ENCODE measurements at places on chromosomes 5 and 9. TPM values are rescaled to one million over a fixed set of nuclear protein-coding genes. Genes with fewer than 3 reads are reported as not detected.

Gene CDC20B
- total RNA-seq: not detected

Gene NMUR2
- not detected for total RNA-seq

Gene WHRN
- total RNA-seq: 14.9 TPM

Gene KIF4B
- not detected for total RNA-seq

Gene BBLN
- 85.3 TPM for total RNA-seq

Gene PAEP
- not detected for total RNA-seq

Gene TMEM203
- 36.7 TPM for total RNA-seq

Gene LNPEP
- 31.4 TPM for total RNA-seq

Gene TRPM3
- not detected for total RNA-seq

Gene EPB41L4B
- total RNA-seq: 4.1 TPM

Gene MYOT
- total RNA-seq: not detected

Gene TUSC1
- total RNA-seq: not detected

DNA sequence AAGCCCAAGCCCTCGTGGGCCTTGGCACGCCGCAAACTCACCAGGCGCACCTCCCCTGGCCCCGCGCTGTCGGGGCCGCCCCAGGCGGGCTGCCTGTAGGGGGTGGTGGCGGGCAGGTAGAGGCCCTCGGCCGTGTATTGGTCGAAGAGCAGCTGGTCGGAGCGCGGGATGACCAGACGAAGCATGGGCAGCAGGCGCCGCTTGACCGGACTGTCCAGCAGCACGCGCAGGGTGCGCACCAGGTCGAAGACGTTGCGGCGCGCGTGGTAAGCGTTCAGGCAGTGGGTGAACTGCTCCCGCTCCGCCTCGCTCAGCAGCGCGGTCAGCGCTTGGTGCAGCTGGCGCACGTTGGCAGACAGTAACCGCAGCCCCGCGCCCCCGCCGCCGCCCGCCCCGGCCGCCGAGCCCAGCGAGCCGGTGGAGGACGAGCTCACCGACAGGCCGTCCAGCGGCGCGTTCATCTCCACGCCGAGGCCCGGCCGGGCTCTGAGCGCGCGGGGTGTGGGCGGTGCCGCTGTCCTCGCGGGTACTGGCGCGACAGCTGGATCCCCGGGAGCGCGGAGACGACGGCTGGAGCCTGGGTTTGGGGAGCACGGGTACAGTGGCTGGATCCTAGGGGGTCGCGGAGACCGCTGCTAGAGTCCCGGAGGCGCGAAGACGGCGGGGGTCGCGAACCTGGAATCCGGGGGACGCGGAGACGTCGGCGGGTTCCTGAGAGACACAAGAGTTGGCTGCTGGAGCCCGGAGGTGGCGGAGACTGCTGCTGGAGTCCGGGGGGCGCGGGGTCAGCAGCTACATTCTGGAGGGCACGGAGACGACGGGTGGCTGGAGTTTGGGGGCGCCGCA lies 709 bp downstream of the WHRN start:
- H3K27ac ChIP-seq: peak overlapping the region; percentile 77
- peaks cover 37% of the 10 kb centered on the region for H3K4me1 ChIP-seq
- peaks cover 24% of the 10 kb centered on the region for H3K27me3 ChIP-seq
- DNase-seq: peak; percentile 95
- H3K36me3 ChIP-seq: no peaks in the 10 kb centered on the region

GRCh38 chr9:90818279-90818678 lies 16.7 kb downstream of the SYK start:
- H3K27ac ChIP-seq: no peak overlapping the region
- H3K4me3 ChIP-seq: no peak overlapping the region
- peaks cover 6% of the 10 kb centered on the region for H3K4me1 ChIP-seq
- H3K27me3 ChIP-seq: no peaks in the 10 kb centered on the region
- H3K36me3 ChIP-seq: peaks cover 3% of the 10 kb centered on the region

GRCh38 chr9:84301851-84302250 lies 38.7 kb downstream of the SLC28A3 start:
- H3K27me3 ChIP-seq: no peaks in the 10 kb centered on the region
- no peaks in the 10 kb centered on the region for H3K36me3 ChIP-seq
- peaks cover 16% of the 10 kb centered on the region for H3K4me1 ChIP-seq
- no peak overlapping the region for H3K27ac ChIP-seq

DNA sequence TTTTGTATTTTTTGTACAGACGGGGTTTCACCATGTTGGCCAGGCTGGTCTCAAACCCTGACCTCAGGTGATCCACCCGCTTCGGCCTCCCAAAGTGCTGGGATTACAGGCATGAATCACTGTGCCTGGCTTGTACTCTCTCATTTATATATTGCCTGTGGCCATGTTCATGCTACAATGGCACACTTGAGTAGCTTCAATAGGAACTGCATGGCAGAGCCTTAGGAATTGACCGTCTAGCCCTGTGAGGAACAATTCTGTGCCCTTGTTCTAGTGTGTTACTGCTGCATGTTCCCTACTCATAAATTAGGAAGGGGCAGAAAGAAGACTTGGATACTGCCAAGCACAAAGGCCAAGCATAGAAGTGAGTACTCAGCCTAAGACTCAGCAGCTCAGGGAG lies 104.2 kb downstream of the LIFR start:
- peaks cover 4% of the 10 kb centered on the region for H3K4me1 ChIP-seq
- no peak overlapping the region for H3K4me3 ChIP-seq
- DNase-seq: no peak
- peaks cover 2% of the 10 kb centered on the region for H3K27me3 ChIP-seq
- no peak overlapping the region for H3K27ac ChIP-seq

- peaks cover 7% of the 10 kb centered on the region for H3K4me1 ChIP-seq
- H3K27ac ChIP-seq: no peak overlapping the region
- H3K4me3 ChIP-seq: no peak overlapping the region
- DNase-seq: no peak
Observed at GRCh38 chr5:142242272-142242671, 82.5 kb downstream of the SPRY4 start.

DNA sequence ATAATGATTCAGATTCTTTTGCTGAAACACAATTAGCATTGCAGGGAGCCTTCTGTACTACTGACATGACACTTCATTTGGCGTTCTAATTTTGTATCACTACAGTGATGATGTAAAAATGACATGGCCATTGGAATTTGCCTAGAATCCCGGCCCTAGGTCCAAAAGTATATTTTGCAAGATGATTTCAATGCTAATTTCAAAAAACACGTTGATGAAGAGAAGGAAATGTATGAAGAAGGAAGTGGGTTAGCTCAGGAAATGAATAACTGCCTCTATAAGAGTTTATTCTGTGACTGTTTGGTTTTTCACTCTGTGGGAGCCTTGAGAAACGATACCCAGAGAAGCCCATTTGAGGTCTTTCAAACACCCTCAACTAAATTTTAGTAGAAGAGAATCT lies 59.3 kb downstream of the OSTF1 start:
- H3K27ac ChIP-seq: peak overlapping the region; percentile 78
- peaks cover 28% of the 10 kb centered on the region for H3K4me1 ChIP-seq
- no peak for DNase-seq
- no peaks in the 10 kb centered on the region for H3K27me3 ChIP-seq
- no peak overlapping the region for H3K4me3 ChIP-seq

- no peaks in the 10 kb centered on the region for H3K36me3 ChIP-seq
- H3K4me3 ChIP-seq: no peak overlapping the region
- no peak overlapping the region for H3K27ac ChIP-seq
- peaks cover 24% of the 10 kb centered on the region for H3K4me1 ChIP-seq
- H3K27me3 ChIP-seq: no peaks in the 10 kb centered on the region
- DNase-seq: no peak
Observed at GRCh38 chr5:142772446-142773293, 2.5 kb downstream of the ARHGAP26 start.

DNA sequence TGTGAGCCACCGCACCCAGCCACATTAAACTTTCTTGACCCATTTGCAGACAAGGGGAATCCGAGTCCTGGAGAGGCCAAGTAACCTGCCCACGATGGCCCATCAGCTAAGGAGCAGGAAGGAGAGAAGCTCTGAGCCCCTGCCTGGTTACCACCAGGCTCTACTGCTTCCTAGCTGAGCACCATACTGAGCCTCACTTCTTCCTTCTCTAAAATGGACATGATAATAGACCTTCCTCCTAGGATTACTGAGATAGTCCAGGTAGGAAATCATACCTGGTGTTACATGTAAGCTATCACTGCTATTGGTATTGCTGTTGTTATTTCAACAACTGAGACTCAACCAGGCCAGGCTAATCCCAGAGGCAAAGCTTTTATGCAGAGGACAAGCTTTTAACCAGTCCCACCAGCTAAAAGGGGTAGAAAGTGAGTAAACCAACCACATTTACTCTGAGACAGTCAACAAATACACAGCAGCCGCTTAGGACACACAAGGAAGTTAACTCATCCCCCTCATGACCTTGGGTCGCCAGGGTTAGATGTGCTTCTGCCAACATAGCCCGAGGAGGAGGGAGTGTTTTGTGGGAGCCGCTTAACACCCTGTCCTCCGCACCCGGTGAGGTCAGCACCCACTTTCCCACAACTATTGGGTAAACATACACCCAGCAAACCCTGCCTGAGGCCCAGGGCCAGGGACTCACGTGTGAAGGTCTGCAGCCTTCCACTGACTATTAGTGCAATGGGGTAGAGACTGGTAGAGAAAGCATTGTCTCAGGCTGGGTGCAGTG lies 20.6 kb upstream of the PTGES start:
- no peak overlapping the region for H3K27ac ChIP-seq
- no peak overlapping the region for H3K4me3 ChIP-seq
- peaks cover 14% of the 10 kb centered on the region for H3K4me1 ChIP-seq
- H3K27me3 ChIP-seq: no peaks in the 10 kb centered on the region
- no peaks in the 10 kb centered on the region for H3K36me3 ChIP-seq

DNA sequence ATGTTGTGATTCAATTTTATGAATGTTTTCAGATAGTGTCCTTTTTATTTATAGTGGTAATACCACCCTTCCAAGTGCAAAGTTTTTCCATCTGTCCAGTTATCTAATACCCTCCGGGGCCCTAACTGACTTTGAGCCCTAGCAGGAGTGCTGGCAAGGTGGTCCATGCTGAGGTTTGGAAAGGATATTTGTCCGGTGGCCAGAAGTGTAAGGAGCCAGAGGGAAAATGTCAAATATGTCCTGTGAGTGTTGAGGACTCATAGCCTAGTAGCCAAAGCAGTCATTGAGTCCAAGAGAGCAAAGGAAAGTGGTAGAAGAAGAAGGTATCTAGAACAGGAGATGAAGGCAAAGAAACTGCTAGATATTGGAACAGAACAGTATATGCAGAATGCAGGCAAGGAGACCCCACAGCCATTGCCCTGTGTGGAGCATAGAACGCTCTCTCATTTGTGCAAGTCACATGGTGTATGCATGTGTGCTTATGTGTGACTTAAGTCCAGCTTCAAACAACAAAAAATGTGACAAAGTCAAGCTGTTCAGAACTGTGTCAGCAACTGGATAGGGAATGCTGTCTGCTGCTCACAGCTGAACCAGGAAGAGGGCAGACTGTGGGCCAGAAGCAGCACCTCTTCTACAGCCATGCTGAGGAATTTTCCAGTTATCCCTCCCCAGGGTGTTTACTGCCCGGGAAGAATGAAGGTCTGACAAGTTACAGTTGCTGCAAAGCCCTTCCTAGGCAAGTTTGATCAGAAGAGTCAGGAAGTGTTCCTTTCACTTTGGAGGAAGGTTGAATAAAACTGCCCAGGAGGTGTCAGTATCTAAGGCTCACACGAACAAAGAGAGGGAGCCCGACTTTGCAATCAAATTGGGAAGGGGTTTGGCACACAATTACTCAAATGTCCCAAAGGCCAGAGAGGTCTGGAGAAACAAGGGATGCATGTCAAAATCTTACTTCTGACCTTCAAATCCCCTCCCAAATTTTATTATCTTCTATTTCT lies 463.3 kb upstream of the DMAC1 start:
- H3K27me3 ChIP-seq: peaks cover 5% of the 10 kb centered on the region
- no peaks in the 10 kb centered on the region for H3K36me3 ChIP-seq
- H3K4me1 ChIP-seq: peaks cover 17% of the 10 kb centered on the region

DNA sequence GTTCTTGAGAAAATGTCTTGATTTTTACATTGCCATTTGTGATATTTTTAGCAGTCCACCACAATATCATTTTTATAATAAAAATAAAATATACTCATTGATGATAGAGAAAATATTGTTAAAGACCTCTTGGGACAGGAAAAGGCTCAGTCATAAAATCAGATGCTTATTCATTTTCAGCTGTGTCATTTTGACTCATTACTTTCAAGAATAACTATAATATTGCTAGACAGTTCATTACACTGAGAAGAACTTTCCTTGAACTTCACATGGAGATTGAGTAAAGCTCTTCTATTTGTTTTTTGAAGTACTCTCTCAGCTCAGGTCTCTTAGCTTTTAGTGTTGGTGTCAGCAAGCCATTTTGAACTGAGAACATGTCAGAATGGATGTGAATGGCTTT lies 8.5 kb upstream of the MEIKIN start:
- no peaks in the 10 kb centered on the region for H3K4me1 ChIP-seq
- no peak overlapping the region for H3K27ac ChIP-seq
- peaks cover 10% of the 10 kb centered on the region for H3K27me3 ChIP-seq
- no peaks in the 10 kb centered on the region for H3K36me3 ChIP-seq

- H3K27ac ChIP-seq: no peak overlapping the region
- no peak overlapping the region for H3K4me3 ChIP-seq
- H3K4me1 ChIP-seq: no peaks in the 10 kb centered on the region
- H3K36me3 ChIP-seq: no peaks in the 10 kb centered on the region
- no peaks in the 10 kb centered on the region for H3K27me3 ChIP-seq
Observed at GRCh38 chr5:104800440-104801048, 1238.0 kb upstream of the NUDT12 start.

- H3K4me1 ChIP-seq: peaks cover 13% of the 10 kb centered on the region
- DNase-seq: no peak
- H3K27ac ChIP-seq: no peak overlapping the region
- no peaks in the 10 kb centered on the region for H3K36me3 ChIP-seq
- no peak overlapping the region for H3K4me3 ChIP-seq
- no peaks in the 10 kb centered on the region for H3K27me3 ChIP-seq
Observed at GRCh38 chr5:59341760-59342159, 551.8 kb downstream of the PDE4D start.

GRCh38 chr5:167050568-167051401 lies 1240.7 kb upstream of the WWC1 start:
- H3K27me3 ChIP-seq: peaks cover 23% of the 10 kb centered on the region
- no peaks in the 10 kb centered on the region for H3K36me3 ChIP-seq
- no peak overlapping the region for H3K27ac ChIP-seq
- no peak for DNase-seq
- peaks cover 3% of the 10 kb centered on the region for H3K4me1 ChIP-seq

GRCh38 chr5:30149526-30149925 lies 1044.0 kb upstream of the CDH6 start:
- no peak overlapping the region for H3K4me3 ChIP-seq
- H3K27ac ChIP-seq: no peak overlapping the region
- no peaks in the 10 kb centered on the region for H3K4me1 ChIP-seq

- no peak overlapping the region for H3K4me3 ChIP-seq
- H3K36me3 ChIP-seq: no peaks in the 10 kb centered on the region
- H3K27ac ChIP-seq: no peak overlapping the region
- peaks cover 6% of the 10 kb centered on the region for H3K4me1 ChIP-seq
- peak; percentile 69 for DNase-seq
Observed at GRCh38 chr5:179407191-179408175, 62.2 kb upstream of the ADAMTS2 start.

DNA sequence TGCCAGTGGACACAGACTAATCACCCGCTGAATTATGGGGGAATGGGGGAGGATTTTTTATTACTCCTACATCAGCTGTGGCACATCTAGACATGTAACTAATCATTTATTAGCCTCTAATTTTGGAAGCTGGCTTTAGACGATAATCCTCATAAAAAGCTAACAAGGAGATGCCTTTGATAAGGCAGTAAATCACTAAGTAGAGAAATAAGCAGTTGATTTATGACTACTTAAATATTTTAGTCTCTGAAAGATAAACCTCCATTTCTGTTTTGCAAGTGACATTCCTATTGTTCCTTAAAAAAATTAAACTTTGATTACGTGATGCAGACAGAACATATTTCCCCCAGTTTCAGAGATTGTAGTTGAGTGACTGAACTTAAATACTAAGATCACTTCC lies 206.4 kb upstream of the CDKN2B start:
- H3K36me3 ChIP-seq: no peaks in the 10 kb centered on the region
- no peak overlapping the region for H3K4me3 ChIP-seq
- H3K4me1 ChIP-seq: peaks cover 82% of the 10 kb centered on the region
- no peak for DNase-seq
- no peaks in the 10 kb centered on the region for H3K27me3 ChIP-seq
- no peak overlapping the region for H3K27ac ChIP-seq

Measured in chondrocyte (in vitro differentiated cells).